NCI-H1092 (cell line): ENCODE measurements at places on chromosomes 4 and X.

DNA sequence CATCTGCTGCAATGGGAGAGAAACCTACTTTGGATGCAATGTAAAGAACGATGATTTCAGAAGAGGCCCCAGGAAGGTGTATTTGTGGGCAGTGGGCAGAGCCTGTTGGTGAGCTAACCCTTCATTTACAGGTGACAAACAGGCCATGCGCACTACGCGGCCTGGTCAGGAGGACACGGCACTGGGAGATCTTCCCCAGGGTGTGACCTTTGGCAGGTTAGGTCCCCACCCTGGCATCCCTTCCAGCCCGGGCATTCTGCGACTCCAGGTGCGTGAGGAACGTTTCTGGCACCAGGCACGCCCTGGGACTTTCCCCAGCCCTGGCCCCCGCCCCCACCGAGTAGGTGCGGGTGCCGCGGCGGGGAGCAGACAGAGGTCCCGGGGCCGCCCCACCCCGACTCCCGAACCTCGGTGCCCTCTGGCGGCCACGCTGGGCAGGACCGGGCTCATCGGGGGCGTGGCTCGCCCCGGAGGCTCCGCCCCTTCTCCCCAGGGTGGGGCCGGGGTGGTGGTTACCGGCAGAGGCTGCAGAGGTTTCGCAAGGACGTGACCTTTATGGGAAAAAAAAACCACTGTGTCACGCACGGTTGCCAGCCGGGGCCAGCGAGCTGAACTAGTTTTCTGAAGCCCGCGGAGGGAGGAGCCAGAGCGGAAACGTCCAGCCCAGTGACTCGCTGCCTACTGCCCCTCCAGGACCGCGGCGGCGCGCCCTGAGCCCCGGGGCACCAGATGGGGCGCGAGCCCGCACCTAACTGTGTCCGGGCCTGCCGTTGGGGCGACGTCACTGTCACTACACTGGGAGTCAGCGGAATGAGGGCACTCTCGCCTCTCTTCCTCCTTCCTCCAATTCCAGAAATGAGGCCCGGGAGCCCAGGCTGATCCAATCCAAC lies 5.0 kb upstream of the NYX start:
- no peak for DNase-seq

GRCh38 chr4:134754301-134755019 lies 552.9 kb upstream of the PABPC4L start:
- no peak for DNase-seq

DNA sequence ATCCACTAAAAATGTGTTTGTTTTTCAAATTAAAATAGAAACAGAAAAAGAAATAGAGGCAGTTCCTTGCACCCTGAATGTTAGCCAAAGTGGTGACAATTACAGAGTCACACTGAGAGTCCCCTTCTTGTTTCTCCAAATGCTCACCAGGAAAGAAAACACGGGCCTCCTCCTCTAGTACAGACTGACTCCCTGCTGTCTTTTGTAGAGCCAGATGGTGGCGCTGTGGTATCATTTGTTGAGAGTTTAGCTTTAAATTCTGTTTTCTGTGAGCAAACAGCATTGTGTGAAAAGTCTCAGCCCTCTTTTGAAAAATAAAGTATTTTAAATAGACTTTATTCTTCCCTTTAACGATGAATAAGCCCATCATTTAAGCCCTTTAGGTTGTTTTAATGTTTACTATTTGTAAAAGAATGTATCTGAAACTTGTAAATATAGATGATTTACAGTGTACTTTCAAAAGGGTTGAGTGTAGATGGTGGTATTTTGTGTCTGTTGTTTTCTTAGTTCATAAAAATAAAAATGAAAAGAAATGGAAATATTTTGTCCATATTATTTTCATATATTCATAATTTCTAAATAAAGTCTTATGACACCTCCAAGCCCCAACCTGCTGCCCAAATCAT lies 36.9 kb upstream of the ATOH1 start:
- DNase-seq, result no peak

DNA sequence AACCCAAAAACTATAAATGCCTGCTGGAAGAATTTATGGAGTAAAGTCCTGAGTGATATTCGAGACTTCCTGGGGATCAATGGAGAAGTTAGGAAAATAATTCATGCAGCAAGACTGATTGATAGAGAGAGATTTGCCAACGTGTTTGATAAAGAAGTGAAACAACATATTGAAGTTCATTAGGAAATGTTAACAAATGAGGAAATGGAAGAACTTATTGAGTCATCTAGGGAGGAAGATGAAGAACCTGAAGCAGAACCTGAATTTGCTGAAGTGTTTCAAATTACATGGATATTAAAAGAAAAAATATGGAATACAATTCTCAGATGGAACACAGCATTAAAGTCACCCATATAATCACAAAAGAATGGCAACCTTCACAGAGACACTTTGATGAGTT lies 39.0 kb downstream of the DDX60 start:
- DNase-seq, result no peak

DNA sequence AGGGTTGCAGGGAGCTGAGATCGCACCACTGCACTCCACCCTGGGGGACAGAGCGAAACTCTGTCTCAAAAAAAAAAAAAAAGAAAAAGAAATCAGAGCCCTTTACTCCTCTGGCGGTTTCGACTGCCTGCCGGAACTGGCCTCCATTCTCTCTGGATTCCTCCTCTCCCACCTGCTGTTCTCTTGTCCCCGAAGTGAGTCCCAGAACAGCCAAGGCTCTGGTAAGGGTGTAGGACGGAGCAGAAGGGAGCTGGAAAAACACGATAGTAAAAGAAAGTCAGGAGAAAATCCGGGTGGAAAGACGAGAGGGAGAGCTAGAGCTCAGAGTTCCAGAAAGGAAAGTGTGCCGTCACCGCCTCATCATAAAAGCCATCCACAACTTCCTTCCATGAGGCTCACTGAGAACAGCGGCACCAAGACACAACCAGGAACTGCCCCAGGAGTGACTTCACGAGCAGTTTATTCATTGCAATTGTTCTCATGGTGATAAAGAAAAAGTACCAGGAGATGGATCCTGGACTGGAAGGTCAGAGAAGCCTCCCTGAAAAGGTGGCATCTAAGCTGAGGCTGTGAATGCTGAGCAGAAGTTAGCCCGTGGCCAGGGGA lies 12.3 kb downstream of the TLR3 start:
- no peak for DNase-seq

- no peak for DNase-seq
Measured at GRCh38 chrX:153773741-153774575, 6.9 kb upstream of the SRPK3 start.

DNA sequence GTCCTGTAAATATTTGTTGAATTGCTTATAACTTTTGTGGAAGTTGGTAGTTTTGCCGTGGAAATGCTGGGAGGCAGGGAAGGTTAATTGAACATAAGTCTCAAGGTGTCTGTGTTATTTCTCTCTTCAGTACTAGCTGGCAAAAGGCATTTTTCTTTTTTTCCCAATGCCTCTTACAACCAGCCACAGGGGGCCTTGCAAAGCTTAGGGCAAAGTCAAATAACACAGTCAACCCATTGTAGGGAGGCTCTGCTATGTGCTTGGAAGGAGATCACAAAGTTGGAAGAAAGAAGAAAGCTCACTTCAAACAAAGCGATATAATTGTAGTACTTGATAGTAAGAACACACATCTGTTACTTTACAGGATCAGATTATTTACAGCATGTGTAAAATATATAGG lies 802.6 kb downstream of the PDHA2 start:
- DNase-seq, result no peak

GRCh38 chr4:138055890-138056289 lies 186.3 kb downstream of the SLC7A11 start:
- no peak for DNase-seq
